IgD-negative memory B cell (primary cell): ENCODE measurements at places on chromosomes 7 and 10. TPM values are rescaled to one million over a fixed set of nuclear protein-coding genes. Genes with fewer than 3 reads are reported as not detected.

NOBOX gene
- not detected for polyA plus RNA-seq

RADIL gene
- not detected for polyA plus RNA-seq

RPS24 gene
- 1,078 TPM for polyA plus RNA-seq

GRM3 gene
- not detected for polyA plus RNA-seq

C10orf62 gene
- polyA plus RNA-seq, result not detected

SPDYE2 gene
- 1.2 TPM for polyA plus RNA-seq

FEZF1 gene
- not detected for polyA plus RNA-seq

GSTO2 gene
- 0.90 TPM for polyA plus RNA-seq

CYP3A7 gene
- not detected for polyA plus RNA-seq

TRIM74 gene
- 0.66 TPM for polyA plus RNA-seq

EPC1 gene
- polyA plus RNA-seq, result 78.9 TPM

SOSTDC1 gene
- not detected for polyA plus RNA-seq

INMT gene
- polyA plus RNA-seq, result not detected

ABHD11 gene
- polyA plus RNA-seq, result 13.6 TPM

CTNNA3 gene
- polyA plus RNA-seq, result 1.0 TPM

INA gene
- polyA plus RNA-seq, result not detected

GHRHR gene
- polyA plus RNA-seq, result not detected

OR6V1 gene
- not detected for polyA plus RNA-seq

PTPRZ1 gene
- polyA plus RNA-seq, result not detected

SH2D4B gene
- polyA plus RNA-seq, result not detected

LRMDA gene
- not detected for polyA plus RNA-seq

DUSP5 gene
- 3.7 TPM for polyA plus RNA-seq

GBX1 gene
- polyA plus RNA-seq, result not detected

MKX gene
- polyA plus RNA-seq, result not detected

PFKFB3 gene
- polyA plus RNA-seq, result 7.0 TPM

GDF2 gene
- not detected for polyA plus RNA-seq

PDSS1 gene
- 2.8 TPM for polyA plus RNA-seq

SPDYE8 gene
- 0.19 TPM for polyA plus RNA-seq

IFIT1B gene
- polyA plus RNA-seq, result not detected

ZNF783 gene
- 8.1 TPM for polyA plus RNA-seq

UNCX gene
- not detected for polyA plus RNA-seq
